Glomerular endothelial cell (primary cell): ENCODE measurements at places on chromosomes 12 and 14. TPM values are rescaled to one million over a fixed set of nuclear protein-coding genes. Genes with fewer than 3 reads are reported as not detected.

- DNase-seq: no peak
These were observed at the start of gene GPR132 for GRCh38 chr14:105065280-105066228. TSS of gene GPR132 (minus strand) at chr14:105065430. CDS start at chr14:105055420, 10,010 bp downstream.

DNA sequence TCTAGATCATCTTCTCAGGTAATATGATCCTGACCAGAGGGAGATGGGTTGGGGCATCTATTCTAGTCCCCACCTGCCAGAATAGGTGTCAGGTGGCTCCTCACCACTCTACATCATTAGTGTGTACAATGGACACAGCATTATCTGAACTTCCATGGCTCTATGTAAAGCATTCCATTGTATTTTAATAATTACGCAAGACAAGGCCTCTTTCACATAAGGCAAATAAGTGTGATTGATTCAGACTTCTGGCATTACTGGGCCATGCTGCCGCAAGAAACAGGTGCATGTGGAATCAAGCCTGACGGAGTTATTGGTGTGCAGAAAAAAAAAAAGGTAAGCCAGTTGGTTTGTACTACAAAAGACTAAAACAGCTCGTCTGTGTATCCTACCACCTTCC lies 3.1 kb upstream of the DDHD1 start:
- DNase-seq: no peak

DNA sequence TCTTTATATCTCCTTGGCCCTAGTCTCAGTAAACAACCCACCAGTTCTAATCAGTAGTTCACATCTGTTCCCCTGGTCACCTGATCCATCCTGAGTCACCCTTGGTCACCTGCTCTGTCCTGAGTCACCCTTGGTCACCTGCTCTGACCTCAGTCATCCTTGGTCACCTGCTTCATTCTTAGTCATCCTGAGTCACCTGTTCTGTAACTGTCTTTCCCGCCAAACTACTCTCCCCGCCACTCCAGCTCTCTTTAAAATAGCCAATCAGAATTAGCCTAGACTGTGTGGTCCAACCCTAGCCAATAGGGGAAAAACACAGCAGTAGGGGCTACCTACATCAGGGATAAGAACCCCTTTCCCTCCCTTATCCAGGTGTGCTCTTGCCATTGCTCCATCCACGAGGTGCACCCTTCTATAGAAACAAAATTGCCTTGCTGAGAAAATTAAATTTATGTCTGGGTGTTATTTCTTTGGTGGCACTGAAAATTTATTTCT lies 245.4 kb upstream of the DIO3 start:
- no peak for DNase-seq

The PITPNM2 gene
- total RNA-seq: 20.2 and 30.2 TPM in 2 replicates

The KRT74 gene
- total RNA-seq: not detected in 2 replicates
